ENCODE measurements at places on chromosomes 5 and 9.

- no peak for DNase-seq
Observed at GRCh38 chr9:124149992-124150391, 107.8 kb upstream of the NEK6 start.

GRCh38 chr5:159050316-159051143 lies 49.2 kb downstream of the EBF1 start:
- no peak for DNase-seq

DNA sequence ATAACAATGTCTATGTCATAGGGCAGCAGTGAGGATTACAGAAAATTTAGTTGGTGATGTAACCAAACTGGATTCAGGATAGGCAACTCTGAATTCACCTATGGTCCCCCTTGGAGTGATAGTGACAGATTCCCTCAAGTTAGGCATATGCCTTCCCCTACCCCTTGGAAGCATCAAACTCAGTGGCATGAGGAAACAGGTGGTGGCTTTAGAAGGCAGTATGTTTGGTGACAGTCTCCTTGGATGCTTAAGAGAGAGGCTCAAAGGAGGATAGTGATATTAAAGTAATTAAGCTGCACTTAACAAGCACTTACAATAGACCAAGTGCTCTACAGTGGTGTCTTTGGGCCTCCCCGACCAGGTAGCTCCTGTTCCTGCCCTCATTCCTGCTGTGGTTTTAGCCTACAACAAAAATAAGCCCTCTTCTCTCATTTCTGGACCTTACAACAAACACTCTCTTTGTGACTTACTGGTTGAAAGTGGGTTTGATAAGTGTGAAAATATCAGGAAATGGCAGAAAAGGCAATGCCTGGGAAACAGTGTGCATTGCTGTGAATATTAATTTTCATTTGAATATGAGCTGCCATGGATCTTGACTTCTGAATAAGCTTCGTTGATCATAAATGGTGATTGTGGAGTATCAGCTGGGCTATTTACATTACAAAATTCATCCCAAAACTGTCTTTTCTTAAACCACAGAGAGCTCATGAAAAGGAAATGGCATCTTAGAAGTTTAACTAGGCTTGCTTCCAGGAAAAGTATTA lies 29.2 kb downstream of the NR4A3 start:
- DNase-seq, result no peak

- no peak for DNase-seq
Observed at GRCh38 chr5:31343946-31344345, 150.5 kb downstream of the CDH6 start.

DNA sequence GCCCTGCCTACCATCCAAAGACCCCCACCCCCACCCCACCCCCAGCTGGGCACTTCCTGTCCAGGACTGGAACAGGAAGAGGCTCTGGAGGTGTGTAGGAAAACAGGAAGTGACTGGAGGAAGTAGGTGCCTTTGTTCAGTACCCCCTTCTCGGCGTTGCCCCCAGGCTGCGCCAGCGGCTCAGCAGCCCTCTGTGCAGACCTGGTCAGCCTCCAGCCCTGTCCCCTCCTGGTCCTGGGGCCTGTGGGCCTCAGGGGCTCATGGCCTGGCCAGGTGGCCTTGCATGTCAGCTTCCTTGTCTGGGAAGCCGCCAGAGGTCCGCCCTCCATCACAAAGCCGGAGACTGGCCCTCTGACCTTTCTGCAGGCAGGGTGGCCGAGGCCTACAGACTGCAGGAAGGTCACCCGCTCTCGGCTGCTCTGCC lies 26.0 kb downstream of the FLT4 start:
- DNase-seq, result no peak

DNA sequence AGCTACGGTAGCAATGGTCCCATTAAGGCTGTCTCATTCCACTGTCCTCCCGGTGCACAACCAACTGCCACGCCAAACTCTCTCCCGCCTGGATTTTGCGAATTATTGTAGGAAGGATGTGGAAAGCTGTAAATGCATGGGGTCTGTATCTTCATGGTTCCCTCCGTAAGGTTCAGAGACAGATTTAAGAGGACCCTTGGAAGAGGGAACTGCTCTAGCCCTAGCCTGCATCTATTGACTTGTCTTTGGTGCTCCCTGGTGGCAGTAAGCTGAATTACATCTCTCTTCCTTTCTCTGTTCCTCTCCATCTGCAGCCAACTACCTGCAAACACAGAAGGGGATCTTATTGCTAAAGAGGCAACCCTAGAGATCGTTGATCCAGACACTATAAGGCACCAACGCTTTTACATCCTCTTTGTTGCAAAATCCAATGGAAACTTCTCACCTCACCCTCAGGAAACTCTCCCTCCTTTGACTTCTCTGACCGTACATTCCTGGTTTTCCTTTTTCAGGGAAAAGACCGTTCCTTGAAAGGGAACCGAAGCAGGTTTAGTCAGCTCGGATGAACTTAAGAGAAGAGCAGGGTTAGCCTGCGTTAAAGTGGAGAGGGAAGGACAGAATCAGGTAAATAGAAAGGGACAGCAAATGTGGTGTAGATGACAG lies 11.9 kb downstream of the CAPSL start:
- no peak for DNase-seq

DNA sequence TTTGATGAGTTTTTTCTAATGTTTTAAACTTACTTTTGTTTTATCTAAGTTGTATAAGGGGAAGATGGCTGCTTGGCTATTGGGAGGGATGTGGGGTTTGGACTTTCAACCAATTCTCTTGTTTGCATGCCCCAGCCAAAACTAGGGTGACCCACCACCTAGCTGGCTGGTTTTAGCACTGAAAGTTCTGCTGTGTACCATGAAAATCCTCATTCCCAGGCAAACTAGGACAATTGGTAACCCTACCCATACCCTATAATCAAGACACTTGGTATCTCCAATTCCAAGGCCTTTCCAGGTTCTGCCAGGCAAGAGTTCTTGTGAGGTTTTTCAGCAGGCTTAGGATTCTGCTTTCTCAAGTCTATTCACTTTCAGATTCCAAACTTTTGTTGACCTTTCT lies 13.1 kb downstream of the RAB3C start:
- no peak for DNase-seq

DNA sequence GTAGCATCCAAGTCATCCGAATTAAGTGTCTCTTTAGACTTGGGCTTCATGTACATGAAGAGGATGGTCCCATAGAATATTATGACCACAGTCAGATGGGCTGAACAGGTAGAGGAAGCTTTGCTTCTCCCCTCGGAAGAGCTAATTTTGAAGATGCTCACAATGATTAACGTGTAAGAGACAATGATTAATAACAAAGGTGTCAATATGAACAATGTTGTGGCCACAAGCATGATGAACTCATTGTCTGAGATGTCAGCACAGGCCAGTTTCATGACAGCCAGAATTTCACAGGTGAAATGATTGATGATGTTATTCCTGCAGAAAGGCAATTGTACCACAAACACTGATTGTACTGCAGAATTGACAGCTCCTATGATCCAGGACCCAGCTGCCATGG lies 626 bp downstream of the OR13C2 start:
- DNase-seq, result no peak

DNA sequence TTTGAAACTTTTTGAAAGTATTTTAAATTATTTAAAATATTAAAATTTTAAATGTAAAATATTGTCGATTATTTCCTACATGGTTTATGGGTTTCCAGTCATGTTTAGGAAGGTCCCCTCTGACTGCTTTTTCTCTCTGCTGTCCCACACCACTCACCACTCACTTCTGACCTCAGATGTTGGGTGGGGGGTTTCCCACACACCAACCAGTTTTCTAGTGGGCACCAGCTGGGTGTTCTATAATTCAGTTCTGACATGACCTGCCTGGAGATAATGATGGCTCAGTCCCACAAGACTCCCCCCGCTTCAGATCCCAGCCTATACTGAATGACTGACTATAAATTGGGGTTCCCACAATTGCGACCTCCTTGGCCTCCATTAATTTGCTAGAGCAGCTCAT lies 310.4 kb downstream of the GADD45G start:
- no peak for DNase-seq

DNA sequence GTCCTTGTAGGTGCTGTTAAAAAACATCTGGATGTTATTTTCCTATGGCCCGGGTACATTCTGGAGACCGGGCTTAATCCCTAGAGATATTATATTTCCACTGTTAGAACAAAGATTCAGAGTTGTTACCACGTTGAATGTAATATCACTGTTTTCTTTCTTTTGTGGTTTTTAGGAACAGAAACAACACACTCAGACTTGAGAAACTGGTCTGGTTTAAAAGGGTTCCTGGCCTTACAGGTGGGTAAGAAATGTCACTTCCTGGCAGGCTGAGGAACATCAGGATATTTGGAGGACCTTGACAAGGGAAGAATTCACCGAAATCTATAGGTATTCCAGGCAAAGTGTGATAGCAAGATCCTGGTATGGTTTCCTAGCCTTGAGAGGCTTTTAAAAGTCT lies 10.3 kb upstream of the ANXA2R start:
- no peak for DNase-seq

GRCh38 chr9:18660001-18660400 lies 186.0 kb downstream of the ADAMTSL1 start:
- no peak for DNase-seq

DNA sequence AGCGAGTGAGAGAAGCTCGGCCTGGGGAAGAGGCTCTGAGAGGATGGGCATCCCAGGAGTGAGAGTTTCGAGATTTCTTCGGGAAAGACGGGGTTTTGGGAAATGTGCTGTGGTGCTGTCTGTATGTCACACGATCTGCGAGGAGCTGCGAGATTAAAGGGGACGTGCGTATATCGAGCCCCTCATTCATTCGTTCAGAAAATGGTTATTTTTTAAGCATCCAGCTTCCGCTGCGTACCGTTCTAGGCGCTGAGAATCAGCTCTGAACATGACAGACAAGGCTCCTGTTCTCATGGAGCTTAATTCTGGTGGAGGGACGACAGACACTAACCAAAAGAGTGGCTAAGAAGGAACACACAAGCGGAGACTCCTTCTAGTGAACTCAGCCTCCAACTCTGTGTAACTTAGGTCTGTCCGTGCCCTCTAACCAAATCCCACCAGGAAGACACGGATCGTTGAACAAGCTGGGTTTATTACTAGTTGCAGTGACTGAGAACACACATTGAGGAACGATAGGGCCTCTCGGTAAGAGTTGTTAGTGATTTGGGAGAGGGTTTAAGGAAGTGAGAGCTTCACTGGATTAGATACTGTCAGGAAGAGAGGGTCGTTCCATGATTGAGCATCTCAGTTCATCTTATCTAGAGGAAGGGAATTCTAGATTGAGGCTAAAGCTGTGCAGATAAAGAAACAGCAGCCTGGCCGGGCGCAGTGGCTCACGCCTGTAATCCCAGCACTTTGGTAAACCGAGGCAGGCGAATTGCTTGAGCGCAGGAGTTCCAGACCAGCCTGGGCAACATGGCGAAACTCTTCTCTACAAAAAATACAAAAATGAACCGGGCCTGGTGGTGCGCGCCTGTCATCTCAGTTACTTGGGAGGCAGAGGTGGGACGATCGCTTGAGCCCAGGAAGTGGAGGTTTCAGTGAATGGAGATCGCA lies 1.0 kb upstream of the FBXW11 start:
- no peak for DNase-seq
